Kidney (tissue), 22 donors: ENCODE measurements at places on chromosomes 5 and 9. TPM values are rescaled to one million over a fixed set of nuclear protein-coding genes. Genes with fewer than 3 reads are reported as not detected.
A peak's percentile ranks its signal among the peaks of the same experiment; 100 is the strongest.

The FCN2 gene
- total RNA-seq: 3.6 TPM

The UBAP1 gene
- total RNA-seq: 53.8 TPM

The DMRT3 gene
- not detected for total RNA-seq

The INSL4 gene
- not detected for total RNA-seq

The SWI5 gene
- 20.3 TPM for total RNA-seq

The PDE8B gene
- total RNA-seq: 4.5 TPM

The CAAP1 gene
- total RNA-seq: 23.6 TPM

The CD14 gene
- 68.8 TPM for total RNA-seq

The SPARC gene
- 637 TPM for total RNA-seq

The SPINK5 gene
- total RNA-seq: 0.91 TPM

The LYRM7 gene
- 7.2 TPM for total RNA-seq

The RASEF gene
- 11.9 TPM for total RNA-seq

The SLC6A7 gene
- not detected for total RNA-seq

The NUTM2F gene
- total RNA-seq: not detected

The ARHGEF39 gene
- total RNA-seq: 0.72 TPM

GRCh38 chr5:140027807-140028206 is 15.3 kb downstream of the NRG2 start:
- no peak overlapping the region for H3K27ac ChIP-seq
- no peaks in the 10 kb centered on the region for H3K4me1 ChIP-seq
- no peak for DNase-seq
- no peaks in the 10 kb centered on the region for H3K27me3 ChIP-seq
- H3K4me3 ChIP-seq: no peak overlapping the region

DNA sequence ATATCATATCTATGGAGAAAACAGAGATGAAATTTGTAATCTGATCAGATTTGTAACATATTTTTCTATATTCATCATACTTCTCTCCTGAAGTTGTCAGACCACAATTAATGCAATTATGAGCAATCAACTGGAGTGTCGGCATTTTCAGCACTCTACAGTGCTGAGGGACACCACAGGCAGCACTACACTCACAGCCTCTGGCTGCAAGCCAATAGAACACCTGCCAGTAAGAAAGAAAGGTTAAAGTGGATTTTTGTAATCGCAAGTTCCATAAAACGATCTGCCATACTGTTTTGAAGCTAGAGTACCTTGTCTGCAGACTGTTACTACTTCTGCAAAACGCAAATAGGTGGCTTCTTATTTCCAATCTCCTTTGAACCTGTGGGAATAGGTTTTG is 147.6 kb downstream of the ADAMTS6 start:
- H3K4me1 ChIP-seq: no peaks in the 10 kb centered on the region
- H3K4me3 ChIP-seq: no peak overlapping the region
- H3K27ac ChIP-seq: no peak overlapping the region
- H3K36me3 ChIP-seq: no peaks in the 10 kb centered on the region

- H3K27ac ChIP-seq: no peak overlapping the region
- no peak for DNase-seq
- no peaks in the 10 kb centered on the region for H3K36me3 ChIP-seq
- no peak overlapping the region for H3K4me3 ChIP-seq
- H3K27me3 ChIP-seq: no peaks in the 10 kb centered on the region
- H3K4me1 ChIP-seq: peaks cover 6% of the 10 kb centered on the region
Measured at GRCh38 chr5:67085616-67086015, 111.0 kb downstream of the CD180 start.

DNA sequence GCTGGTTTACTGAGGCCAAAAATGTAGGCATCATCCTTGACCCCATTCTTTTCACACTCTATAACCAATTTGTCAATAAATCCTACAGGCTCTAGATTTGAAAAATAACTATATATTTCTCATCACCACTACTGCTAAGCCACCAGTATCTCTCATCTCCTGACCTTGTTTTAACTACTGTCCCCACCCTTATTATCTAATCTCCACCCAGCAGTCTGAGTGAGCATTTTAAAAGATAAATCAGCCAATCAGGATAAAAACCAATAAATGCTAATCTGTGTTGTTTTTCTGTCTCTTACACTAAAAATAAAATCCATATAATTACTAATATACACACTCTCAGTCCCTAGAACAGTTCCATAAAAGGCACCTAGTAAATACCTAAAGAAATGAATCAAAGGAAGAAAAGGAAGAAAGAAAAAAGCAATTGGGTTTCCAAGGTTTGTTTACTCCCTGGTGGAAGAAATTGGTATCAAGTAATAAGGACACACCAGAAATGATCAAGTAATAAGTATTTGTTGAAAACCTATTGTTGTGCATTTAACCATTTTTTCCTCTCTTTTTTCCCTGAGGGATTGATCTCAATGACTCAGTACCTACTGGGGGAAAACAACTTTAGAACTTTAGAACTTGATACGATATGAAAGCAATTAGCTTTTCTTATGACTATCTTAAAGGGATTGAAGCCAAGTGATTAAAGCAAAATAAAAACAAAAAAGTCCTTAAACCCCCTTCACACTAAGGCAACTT is 19.3 kb downstream of the MRPS27 start:
- H3K27me3 ChIP-seq: no peaks in the 10 kb centered on the region
- DNase-seq: no peak
- no peak overlapping the region for H3K27ac ChIP-seq

- DNase-seq: no peak
- H3K27ac ChIP-seq: no peak overlapping the region
- H3K4me3 ChIP-seq: no peak overlapping the region
- peaks cover 7% of the 10 kb centered on the region for H3K4me1 ChIP-seq
- H3K36me3 ChIP-seq: peaks cover 12% of the 10 kb centered on the region
- no peaks in the 10 kb centered on the region for H3K27me3 ChIP-seq
Measured at GRCh38 chr9:19371942-19372341, 8.1 kb downstream of the RPS6 start.

- no peak overlapping the region for H3K4me3 ChIP-seq
- H3K36me3 ChIP-seq: no peaks in the 10 kb centered on the region
- H3K4me1 ChIP-seq: no peaks in the 10 kb centered on the region
- no peaks in the 10 kb centered on the region for H3K27me3 ChIP-seq
- DNase-seq: no peak
Measured at GRCh38 chr9:71524516-71524915, 243.8 kb downstream of the CEMIP2 start.

- no peak overlapping the region for H3K27ac ChIP-seq
- DNase-seq: no peak
- H3K4me1 ChIP-seq: no peaks in the 10 kb centered on the region
- H3K27me3 ChIP-seq: no peaks in the 10 kb centered on the region
Measured at GRCh38 chr9:125142560-125143376, 560 bp downstream of the SCAI start.

- no peak overlapping the region for H3K4me3 ChIP-seq
- no peak overlapping the region for H3K27ac ChIP-seq
- DNase-seq: no peak
Measured at GRCh38 chr5:168585119-168585856, 6.1 kb upstream of the PANK3 start.

GRCh38 chr5:177552839-177553455 is 1.4 kb downstream of the FAM193B start:
- peaks cover 16% of the 10 kb centered on the region for H3K4me1 ChIP-seq
- H3K4me3 ChIP-seq: peak overlapping the region; percentile 73
- H3K27ac ChIP-seq: no peak overlapping the region
- no peaks in the 10 kb centered on the region for H3K27me3 ChIP-seq
- DNase-seq: no peak

DNA sequence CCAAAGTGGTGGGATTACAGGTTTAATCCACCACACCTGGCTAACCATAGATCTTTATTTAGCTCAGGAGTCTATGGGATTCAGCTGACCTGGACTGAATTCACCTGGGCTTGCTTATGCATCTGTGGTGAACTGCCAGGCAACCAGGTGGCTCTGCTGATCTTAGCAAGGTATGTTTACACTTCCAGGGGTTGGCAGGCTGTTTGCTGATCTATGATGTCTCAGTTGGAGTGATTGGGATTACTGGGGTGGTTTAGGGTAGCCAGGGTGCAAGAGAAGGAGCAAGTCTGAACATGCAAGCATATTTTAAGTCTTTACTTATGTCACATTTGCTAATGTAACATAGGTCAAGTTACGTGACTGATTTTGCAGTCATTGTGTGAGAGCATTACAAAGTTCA is 63.6 kb upstream of the JAK2 start:
- H3K27ac ChIP-seq: no peak overlapping the region
- DNase-seq: no peak
- H3K27me3 ChIP-seq: no peaks in the 10 kb centered on the region
- H3K36me3 ChIP-seq: no peaks in the 10 kb centered on the region

- DNase-seq: no peak
- no peaks in the 10 kb centered on the region for H3K4me1 ChIP-seq
- no peaks in the 10 kb centered on the region for H3K36me3 ChIP-seq
- no peak overlapping the region for H3K27ac ChIP-seq
- no peaks in the 10 kb centered on the region for H3K27me3 ChIP-seq
Measured at GRCh38 chr5:170248172-170248930, 15.6 kb downstream of the C5orf58 start.

DNA sequence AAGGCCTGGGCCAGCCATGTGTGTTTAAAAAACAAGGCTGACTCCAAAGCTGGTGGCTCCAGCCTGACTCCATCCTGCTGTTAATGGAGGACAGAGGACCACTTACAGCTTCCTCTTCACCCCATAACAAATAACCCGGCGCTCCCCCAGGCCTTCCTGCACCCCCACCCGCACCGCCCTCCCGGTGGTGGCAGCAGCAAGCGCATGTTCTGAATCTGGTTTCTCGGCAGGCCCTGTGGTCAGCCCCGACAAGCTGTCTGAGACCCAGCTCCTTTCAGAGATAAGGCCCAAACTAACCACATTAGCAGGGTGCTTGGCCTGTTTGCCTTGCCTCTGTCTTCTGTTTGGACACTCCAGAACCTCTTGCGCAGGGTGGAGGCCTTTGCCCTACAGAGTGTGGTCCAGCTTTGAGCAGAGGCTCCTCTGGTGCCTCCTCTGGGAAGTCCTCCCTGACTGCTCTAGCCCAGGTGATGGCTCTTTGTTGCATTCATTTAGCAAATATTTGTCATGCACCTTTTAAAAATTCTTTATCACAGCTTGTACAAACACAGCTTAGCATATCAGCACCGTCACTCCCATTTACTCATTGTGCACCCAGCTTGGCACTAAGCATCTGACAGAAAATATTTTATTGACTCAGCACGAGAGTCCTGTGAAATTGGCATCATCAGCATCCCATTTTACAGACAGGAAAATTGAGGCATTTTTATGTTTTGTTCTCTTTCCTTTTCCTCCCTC is 78.4 kb downstream of the NDFIP1 start:
- no peak overlapping the region for H3K4me3 ChIP-seq
- no peak for DNase-seq
- no peaks in the 10 kb centered on the region for H3K4me1 ChIP-seq
- no peaks in the 10 kb centered on the region for H3K36me3 ChIP-seq
- no peaks in the 10 kb centered on the region for H3K27me3 ChIP-seq

GRCh38 chr9:69532396-69532795 is 139.8 kb downstream of the APBA1 start:
- no peak for DNase-seq
- no peak overlapping the region for H3K4me3 ChIP-seq
- no peaks in the 10 kb centered on the region for H3K36me3 ChIP-seq
- H3K4me1 ChIP-seq: no peaks in the 10 kb centered on the region
- no peaks in the 10 kb centered on the region for H3K27me3 ChIP-seq
- no peak overlapping the region for H3K27ac ChIP-seq

DNA sequence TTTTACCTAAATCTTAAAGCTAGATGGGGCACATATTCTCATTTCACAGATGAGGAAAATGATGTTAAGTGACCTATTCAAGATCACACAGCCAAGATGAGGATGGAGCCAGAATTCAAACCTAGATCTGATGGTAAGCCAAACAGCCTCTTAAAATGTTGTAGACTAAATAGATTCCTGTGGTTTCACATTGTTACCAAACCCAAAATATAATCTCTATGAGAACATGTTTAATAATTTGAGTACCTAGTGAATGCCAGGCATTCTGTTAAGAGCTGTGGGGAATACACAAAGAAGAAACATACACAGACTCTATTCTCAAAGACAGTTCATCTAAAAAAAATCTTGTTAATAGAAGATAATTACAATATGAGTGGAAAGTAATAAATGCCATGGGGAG is 25.2 kb downstream of the HOMER1 start:
- H3K27ac ChIP-seq: no peak overlapping the region
- H3K4me3 ChIP-seq: no peak overlapping the region
- H3K4me1 ChIP-seq: no peaks in the 10 kb centered on the region
- H3K27me3 ChIP-seq: no peaks in the 10 kb centered on the region
- no peaks in the 10 kb centered on the region for H3K36me3 ChIP-seq
- no peak for DNase-seq

GRCh38 chr5:32507738-32508434 is 63.3 kb upstream of the ZFR start:
- no peak overlapping the region for H3K4me3 ChIP-seq
- peaks cover 7% of the 10 kb centered on the region for H3K4me1 ChIP-seq
- H3K27me3 ChIP-seq: no peaks in the 10 kb centered on the region
- H3K36me3 ChIP-seq: no peaks in the 10 kb centered on the region

GRCh38 chr9:81344366-81344765 is 345.0 kb downstream of the TLE1 start:
- no peaks in the 10 kb centered on the region for H3K27me3 ChIP-seq
- no peak overlapping the region for H3K27ac ChIP-seq
- no peaks in the 10 kb centered on the region for H3K36me3 ChIP-seq
- no peak overlapping the region for H3K4me3 ChIP-seq
- DNase-seq: no peak

DNA sequence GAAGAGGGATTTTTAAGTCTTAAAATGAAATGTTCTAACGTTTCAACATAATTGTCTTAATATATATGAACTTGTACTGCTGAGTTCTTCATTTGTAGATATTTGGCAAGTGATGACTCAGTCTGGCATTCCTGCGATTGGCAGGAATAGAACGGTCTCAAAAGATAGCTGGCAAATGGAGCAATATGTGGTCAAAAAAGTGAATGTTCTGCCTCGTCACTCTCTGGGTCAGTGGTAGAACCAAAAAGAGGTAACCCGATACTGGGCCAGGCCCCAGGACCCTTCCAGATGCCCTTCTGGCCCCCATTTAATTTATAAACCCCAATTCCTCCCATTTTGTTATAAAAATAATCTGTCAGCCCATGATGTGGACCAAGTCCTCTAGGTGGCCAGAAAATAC is 39.2 kb downstream of the ZNF366 start:
- H3K4me1 ChIP-seq: no peaks in the 10 kb centered on the region
- DNase-seq: no peak
- no peaks in the 10 kb centered on the region for H3K36me3 ChIP-seq
- H3K27ac ChIP-seq: no peak overlapping the region
- no peaks in the 10 kb centered on the region for H3K27me3 ChIP-seq

- H3K4me3 ChIP-seq: no peak overlapping the region
- H3K27ac ChIP-seq: no peak overlapping the region
- no peaks in the 10 kb centered on the region for H3K27me3 ChIP-seq
- no peaks in the 10 kb centered on the region for H3K36me3 ChIP-seq
- H3K4me1 ChIP-seq: no peaks in the 10 kb centered on the region
- DNase-seq: no peak
Measured at GRCh38 chr5:94433397-94434163, 184.8 kb downstream of the KIAA0825 start.

GRCh38 chr5:178232124-178232919 is at the start of gene PHYKPL:
Gene PHYKPL (minus strand): TSS chr5:178232802. CDS start chr5:178232550, 252 bp downstream.
- no peaks in the 10 kb centered on the region for H3K27me3 ChIP-seq
- peak within 1 kb of the TSS; percentile 79 for H3K4me3 ChIP-seq
- H3K27ac ChIP-seq: peak within 1 kb of the TSS; percentile 96
- DNase-seq: peak; percentile 93
- H3K36me3 ChIP-seq: peaks cover 25% of the 10 kb centered on the region
